ENCODE measurements at places on chromosomes 1 and 21. TPM values are rescaled to one million over a fixed set of nuclear protein-coding genes. Genes with fewer than 3 reads are reported as not detected.

DNA sequence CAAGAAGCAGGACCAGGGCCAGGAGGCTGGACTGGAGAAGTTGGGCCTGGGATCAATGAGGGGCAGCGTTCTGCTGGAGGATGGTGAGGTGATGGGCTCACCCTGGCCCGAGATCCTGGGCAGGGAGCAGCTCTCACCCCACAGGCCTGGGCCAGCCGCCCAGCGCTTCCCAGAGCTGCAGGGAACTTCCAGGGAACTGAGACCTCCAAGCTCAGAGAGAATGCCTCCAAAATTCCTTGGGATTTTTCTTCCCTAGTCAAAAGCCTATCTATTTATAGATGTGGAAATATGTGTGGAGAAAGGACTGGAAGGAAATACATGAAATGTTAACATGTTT lies 121.2 kb downstream of the SPSB1 start:
- no peak for DNase-seq

- DNase-seq, result peak; percentile 69
Observed at GRCh38 chr1:196393742-196394141, 214.5 kb downstream of the KCNT2 start.

GRCh38 chr1:111481387-111482221 lies 7.8 kb downstream of the C1orf162 start:
- peak; percentile 59 for DNase-seq

- DNase-seq, result peak; percentile 43
Observed at GRCh38 chr1:2481885-2482284, 5.8 kb downstream of the PLCH2 start.

GRCh38 chr1:17861685-17862084 lies 106.6 kb downstream of the ACTL8 start:
- DNase-seq, result no peak

DNA sequence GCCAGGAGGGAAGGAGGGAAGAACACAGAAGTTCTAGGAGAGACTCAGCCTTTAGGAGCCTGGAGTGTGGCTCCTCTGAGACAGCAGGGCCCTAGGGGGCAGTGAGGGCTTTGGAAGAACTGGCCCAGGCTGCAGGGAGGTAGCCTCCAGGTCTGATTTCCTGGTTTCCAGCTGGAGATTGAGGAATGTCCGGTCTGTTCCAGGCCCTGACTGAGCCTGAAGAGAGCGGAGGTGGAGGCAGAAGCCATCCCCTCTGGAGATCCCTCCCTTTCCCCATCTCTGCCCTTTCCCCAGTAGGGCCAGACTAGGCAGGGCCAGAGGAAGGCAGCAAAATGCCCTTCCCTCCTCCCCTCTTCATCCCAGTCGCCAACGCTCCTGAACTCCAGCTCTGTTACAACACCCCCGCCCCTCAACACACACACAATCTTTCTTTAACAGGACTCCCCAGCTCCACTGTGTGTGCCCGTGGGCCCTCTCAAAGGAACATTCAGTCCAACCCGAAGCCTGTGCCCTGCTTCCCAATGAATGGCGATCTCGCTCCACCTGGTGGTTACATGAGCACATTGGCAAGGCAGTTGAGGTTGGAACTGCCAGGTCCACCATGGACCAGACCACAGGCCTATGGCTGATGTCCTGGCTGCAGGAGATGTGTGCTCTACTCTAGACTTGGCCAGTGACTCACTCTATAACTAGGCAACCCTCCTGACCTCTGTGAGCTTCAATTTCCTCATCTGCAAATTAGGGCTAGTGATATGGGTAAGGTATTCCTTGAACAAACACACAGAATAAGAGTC lies 32.0 kb downstream of the MAP7D1 start:
- DNase-seq, result peak; percentile 85

GRCh38 chr1:168285971-168286927 lies 5.6 kb downstream of the TBX19 start:
- DNase-seq, result no peak

- no peak for DNase-seq
Observed at GRCh38 chr21:42534421-42535378, 21.0 kb downstream of the SLC37A1 start.

DNA sequence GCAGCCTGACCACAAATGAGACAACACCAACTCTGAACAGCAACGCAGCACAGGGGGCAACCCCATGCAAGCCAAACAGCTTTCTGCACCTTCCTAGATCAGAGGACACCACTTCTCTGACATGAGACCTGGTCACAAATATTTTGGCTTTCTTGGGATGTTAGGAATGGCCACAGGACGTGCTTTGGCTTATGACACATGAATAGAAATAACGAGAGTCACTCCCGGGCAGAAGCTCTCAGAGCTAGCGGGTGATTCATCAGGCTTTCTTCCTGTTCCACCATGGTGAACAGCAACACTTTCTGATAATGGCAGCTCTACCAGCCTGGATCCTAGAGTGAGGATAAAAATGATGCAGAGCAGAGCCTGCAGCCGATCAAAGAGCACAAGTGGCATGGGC lies 39.4 kb downstream of the PAFAH2 start:
- DNase-seq, result peak; percentile 68

DNA sequence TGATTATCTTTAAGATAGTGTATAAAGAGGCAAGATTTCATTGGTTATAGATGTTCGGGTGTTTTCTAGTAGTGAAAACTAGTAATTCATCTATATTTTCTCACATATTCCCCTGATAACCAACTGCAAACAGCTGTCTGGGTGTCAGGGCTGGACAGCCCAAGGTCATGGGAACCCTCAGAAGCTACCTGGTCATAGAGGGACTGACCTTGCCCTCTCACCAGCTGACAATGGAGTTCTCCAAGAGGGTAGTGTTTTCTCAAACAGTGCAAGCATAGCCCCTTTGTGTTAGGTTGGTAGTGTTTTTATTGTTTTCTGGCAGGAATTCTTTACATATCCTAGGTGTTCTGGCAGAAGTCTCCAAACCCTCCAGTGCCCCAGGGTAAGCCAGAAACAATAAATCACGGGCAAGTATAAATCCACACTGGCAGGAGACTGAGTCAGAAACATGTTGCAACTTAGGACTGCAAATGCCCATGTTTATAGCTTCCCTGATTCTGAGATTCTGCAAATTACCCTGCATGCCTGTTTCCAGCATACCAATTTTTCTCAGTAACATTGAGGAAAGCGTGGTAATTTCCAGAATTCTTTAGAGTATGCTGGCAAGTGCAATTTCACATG lies 82.8 kb upstream of the ATP1A1 start:
- DNase-seq, result peak; percentile 90

GRCh38 chr21:44517175-44517899 lies 22.7 kb downstream of the KRTAP10-1 start:
- DNase-seq, result no peak

- no peak for DNase-seq
Observed at GRCh38 chr1:79082233-79082632, 75.7 kb upstream of the ADGRL4 start.

DNA sequence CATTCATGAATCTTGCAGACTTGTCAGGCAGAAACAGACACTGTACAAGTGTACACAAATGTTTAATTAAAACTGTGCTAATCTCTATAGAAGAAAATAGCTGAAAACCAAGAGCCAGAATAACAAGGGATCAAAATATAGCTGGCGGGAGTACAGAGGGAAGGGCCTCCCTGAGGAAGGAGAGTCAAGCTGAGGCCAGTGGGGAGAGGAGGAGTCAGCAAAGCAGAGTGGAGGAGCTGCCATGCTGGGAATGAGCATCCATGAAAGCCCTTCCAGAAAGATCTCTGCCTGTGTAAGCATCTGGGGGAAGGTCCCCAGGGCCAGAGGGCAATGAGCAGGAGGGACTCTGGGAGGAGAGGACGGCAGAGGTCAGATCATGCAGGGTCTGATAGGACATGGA lies 15.1 kb downstream of the SLAMF8 start:
- DNase-seq, result no peak

- no peak for DNase-seq
Observed at GRCh38 chr1:8835941-8836643, 18.7 kb upstream of the RERE start.

DNA sequence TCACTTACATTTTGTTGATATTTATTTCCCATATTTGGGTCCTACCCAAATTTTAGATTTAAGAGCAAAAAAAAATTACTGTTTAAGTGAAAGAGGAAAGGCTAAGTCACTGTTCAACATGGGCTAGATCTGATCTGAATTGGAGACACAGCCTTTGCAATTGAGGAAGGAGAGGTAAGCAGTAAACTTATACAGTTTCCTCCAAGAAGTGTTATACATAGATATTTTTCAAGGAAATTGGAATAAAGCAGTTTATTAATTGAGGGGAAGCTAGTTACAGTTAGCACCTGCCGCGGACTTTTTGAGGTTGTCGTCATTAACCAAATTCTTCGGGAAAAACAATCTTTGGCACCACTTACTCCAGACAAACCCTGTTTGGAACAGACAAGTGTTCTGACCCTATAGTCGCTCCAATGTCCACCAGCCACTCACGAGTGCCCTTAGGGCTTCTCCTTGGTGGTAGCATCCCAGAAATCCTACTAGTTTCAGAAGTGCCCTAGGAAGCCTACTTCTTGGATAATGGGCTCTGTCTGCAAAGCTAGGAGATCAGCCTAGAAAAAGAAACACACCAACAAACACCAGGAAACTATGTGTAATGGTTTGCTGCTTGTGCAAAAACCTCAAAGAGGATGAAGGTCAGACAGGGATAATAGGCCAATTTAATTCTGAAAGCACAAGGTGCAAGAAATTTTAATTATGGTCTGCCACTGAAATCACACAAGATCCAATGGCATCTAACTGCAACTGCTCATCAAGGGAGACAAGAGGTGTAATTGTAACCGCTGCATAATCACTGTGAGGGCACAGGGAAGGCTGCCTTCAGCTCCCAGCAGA lies 2.5 kb downstream of the WLS start:
- DNase-seq, result no peak

- DNase-seq, result no peak
Observed at GRCh38 chr21:31005019-31005418, 33.3 kb downstream of the KRTAP19-8 start.

DNA sequence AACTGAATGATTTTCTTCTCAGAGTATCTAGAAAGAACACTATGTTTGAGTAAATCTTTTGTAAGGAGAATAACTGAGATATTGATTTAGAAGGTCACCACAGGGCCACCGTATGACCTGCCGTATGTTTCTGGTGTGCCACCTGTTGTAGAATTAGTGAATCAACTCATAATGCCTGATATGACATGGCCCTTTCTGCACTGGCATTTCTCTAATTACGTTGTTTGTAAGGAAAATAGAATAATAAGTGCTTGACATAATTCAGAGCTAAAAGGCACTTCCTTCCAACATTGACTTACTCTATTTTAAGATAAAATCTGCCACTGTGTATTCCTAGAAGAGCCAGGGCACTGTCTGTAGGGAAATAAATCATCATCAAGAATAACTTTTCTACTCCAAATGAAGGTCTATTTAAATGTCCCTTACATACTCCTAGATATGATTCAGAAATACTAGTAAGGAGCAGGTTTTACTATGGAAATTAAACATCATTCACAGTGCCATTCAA lies 101.7 kb downstream of the PHTF1 start:
- DNase-seq, result no peak

DNA sequence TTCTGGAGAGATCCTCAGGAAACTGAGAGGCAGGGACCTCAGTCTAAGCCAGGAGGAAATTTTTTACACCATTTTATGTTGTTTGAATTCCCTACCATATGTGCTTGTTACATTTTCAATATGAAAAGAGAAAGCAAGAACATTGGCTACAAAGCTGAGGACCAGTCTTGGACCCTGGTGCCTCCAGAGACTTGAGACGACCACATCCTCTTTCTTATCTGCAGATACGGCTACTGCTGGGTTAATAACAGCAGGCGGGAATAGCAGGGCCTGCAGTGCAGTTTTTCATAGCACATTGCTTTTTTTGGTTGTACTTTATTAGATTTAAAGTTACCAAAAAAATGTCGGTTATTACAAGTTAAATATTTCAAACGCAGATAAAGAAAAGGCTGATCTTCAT lies 3.9 kb downstream of the KDM4A start:
- no peak for DNase-seq

DNA sequence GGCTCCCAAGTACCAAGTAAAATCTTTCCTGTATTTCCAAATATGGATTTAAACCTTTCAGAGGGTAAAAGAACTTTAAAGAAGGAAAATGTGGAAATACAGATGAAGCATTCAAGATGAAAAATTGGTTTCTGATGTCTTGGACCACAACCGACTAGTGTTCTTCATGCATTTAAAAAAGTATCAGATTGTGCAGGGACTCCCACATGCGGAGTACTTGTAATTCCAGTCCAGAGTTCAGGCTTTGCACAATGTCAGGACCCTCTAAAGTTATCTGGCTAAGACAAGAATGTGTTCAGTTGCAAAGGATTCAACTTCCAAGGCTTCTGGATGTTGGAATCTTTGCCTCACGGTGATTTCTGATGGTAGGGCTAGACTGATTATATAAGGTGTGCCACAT lies 66.7 kb downstream of the RGL1 start:
- no peak for DNase-seq

- DNase-seq, result peak; percentile 78
Observed at GRCh38 chr1:108704496-108704895, 8.2 kb upstream of the FNDC7 start.

DNA sequence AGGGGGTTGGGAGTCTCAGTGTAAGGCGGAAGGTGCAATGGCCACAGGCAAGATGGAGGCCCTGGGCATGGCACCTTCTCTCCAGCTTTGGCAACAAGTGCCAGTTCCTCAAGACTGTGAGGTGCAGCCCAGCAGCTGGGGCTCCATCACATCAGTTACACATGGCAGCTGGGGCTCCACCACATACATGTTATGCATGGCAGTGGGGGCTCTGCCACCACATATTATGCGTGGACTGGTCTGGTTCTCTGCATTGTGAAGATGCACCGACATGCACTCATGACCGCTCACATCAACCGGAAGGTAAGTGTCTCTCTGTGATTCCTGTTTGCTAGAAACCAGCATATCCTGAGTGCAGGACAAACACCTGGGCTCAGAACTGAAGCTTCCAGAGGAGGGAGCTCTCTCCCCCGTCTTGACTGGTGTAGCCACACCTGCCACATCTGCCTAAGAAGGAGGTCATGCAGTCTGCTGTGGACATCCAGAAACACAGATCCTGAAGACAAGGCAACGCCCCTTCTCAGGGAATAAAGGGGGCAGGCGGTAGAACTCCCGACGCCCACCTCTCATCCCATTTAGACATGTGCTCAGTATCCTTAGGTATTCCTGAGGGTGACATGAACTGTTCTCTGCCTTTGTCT lies 104.1 kb upstream of the TMPRSS2 start:
- peak; percentile 70 for DNase-seq

GRCh38 chr1:15089258-15089992 lies 64.1 kb upstream of the TMEM51 start:
- DNase-seq, result peak; percentile 34

S100A8 gene
- 50.0 TPM for total RNA-seq

LINGO4 gene
- total RNA-seq, result under 0.01 TPM

UBIAD1 gene
- 6.7 TPM for total RNA-seq

TTC24 gene
- total RNA-seq, result not detected

C4BPA gene
- not detected for total RNA-seq

CHD5 gene
- total RNA-seq, result 0.26 TPM

SPRR2F gene
- total RNA-seq, result not detected

CNR2 gene
- total RNA-seq, result not detected

TRIM58 gene
- total RNA-seq, result not detected

GCSAML gene
- not detected for total RNA-seq

SEC16B gene
- 0.26 TPM for total RNA-seq

INSRR gene
- not detected for total RNA-seq

SLC1A7 gene
- total RNA-seq, result not detected
